ENCODE measurements at places on chromosomes 4 and X.

DNA sequence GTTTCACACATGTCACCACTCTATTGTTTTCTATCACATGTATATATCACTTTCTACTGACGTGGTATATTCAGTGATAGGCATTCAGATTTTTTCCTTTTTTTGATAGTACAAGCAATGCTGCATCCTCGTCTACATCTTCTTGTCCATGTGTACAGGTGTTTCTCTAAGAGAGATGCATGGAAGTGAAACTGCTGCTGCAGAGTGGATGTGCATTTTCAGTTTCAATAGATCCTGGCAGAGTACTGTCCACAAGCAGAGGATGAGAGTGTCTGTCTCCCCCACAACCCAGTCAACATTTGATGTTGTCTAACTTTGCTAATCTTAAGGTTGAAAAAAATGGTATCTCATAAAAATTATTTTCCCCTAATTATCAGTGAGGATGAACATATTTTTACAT lies 194.0 kb upstream of the CASK start:
- DNase-seq, result no peak

DNA sequence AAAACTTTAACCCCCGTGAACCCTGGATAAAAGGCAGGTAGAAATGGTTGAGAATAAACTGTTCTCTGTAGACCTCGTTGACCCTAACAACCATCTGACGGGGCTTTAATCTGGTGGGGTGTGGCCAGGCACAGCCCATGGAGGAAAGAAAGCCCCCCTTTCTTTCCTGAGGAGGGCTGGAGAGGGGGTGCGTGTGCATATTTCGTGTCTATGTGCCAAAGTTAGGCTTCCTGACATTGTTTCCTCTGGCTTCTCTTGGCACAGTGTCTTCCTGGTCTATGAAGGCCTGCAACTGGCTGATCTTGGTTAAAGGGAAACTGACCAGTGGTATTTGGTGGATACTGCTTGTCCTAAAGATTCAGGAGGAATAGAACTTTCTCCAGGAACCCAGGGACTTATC lies 97.1 kb downstream of the MGST2 start:
- DNase-seq, result no peak

- peak; percentile 43 for DNase-seq
Observed at GRCh38 chr4:41334182-41334581, 77.5 kb downstream of the UCHL1 start.

GRCh38 chr4:40843696-40844095 lies 93.9 kb downstream of the NSUN7 start:
- DNase-seq, result no peak

DNA sequence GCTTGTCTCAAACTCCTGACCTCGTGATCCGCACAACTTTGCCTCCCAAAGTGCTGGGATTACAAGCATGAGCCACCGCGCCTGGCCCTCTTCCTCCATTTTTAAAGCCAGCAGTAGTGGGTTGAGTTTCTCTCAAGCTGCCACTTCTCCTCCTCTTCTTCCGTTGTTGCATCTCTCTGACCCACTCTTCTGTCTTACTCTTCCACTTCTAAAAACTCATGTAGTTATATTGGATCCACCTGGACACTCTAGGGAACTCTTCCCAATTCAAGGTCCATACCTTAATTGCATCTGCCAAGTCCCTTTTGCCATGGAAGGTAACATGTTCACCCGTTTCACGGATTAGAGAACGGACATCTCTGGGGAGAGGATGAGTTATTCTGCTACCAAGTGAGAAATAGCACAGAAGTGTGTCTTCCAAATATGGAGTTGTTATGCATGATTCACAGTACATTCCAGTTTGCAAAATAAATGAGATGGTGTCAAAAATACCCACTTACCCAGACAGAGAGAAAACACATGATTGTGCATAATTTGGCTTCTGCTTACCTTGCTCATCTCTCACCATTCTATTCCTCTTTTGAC lies 51.8 kb downstream of the GBA3 start:
- DNase-seq, result no peak

- no peak for DNase-seq
Observed at GRCh38 chrX:6456196-6456595, 78.7 kb downstream of the VCX3A start.

- no peak for DNase-seq
Observed at GRCh38 chrX:97358941-97359340, 475.2 kb downstream of the RPA4 start.

- DNase-seq, result no peak
Observed at GRCh38 chr4:141302924-141303323, 82.2 kb downstream of the ZNF330 start.

DNA sequence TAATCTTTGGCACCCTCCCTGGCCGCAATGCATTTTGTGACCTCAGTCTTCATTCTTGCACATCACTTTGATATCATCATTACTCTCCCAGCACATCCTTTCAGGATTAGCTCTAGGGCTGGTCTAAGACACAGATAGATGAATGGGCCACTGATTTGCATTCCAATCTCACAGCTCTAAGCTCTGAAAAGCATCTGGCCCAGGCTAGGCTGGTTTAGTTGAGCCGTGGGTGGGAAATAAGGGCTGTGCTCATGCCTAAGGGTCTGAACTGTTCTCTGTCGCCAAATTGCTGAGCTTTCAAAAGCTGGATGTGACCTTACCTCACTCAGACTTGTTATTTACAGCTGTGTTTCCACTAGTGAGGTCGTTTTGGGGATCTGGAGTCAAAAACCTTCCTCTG lies 30.0 kb upstream of the SLC9A7 start:
- DNase-seq, result no peak

DNA sequence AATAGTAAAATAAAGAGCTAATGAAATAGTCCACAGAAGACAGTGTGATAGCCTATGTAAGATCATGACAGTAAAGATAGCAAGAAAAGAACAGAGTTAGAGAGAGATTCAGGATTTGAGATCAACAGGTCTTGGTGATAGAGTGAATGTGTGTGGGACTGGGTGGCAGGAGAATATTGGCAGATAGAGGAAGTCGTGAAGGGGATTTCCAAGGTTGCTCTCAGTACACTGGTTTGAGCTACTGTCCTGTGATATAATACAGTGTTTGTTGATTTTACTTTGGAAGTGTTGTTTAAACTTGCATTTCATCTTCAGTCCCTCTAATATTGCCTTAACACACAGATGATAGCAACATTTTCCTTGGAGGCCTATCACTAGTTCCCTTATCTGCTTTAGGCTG lies 44.1 kb downstream of the DTHD1 start:
- DNase-seq, result no peak

- no peak for DNase-seq
Observed at GRCh38 chr4:163901319-163901718, 406.8 kb downstream of the TMA16 start.

DNA sequence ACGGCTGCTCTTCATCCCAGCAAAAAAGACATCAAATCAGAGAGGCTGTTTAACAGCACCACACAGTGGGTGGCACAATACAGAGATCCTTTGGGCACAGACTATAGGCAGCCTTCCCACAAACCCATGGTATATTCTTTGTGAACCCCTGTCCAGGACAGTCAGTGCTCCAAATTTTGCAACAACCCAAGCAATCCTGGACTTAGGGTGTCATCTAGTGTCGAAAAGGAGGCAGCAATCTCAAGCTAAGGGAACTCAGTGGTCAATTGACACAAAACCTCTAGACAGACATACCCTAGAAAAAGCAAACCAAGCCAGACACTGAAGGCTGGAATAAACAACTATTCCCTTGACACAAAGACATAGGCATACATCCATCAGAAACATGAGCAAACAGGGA lies 137.4 kb downstream of the BMP15 start:
- DNase-seq, result no peak

- DNase-seq, result peak; percentile 76
Observed at GRCh38 chr4:153748378-153748777, 11.4 kb downstream of the RNF175 start.

GRCh38 chr4:185283723-185284122 lies 74.3 kb downstream of the SNX25 start:
- DNase-seq, result no peak

DNA sequence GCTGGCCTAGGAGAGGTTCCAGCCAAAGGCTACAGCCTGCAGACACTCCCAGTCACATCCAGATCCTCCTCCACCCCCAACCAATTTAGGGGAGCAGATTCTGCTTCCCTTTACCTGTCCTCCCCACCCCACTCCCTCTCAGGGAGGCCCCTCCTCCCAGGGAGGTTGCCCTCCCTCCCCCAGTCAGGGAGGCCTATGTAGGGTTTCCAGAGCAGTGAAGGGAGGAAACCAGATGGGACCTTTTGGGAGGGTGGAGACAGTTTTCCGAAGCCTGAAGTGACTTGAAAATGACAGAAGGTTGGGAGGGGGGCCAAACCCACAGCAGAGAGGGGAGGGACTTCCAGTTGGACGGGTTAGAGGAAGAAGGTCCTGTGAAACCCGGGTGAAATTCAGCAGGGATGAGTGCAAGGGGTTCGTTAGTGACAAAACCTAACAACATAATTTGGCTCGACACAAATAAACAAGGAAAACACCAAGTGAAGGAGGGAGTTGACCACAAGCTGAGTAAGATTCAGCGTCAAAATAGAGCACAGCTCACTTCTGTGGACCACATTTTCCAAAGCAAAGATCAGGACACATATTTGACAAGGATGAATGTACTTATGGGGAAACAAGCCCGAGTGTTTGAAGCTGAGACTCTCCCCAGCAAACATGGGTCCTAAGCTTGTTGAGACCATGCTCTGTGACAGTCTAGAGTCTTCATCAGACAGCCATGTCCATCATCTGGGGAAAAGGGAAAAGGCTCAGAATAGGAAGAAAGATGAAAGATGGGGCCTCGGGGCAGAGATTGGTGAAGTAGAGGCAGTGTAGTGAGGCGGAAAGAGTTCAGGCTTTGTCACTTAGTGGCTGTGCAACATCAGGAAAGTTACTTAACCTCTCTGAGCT lies 46.4 kb downstream of the PRPS1 start:
- DNase-seq, result no peak

DNA sequence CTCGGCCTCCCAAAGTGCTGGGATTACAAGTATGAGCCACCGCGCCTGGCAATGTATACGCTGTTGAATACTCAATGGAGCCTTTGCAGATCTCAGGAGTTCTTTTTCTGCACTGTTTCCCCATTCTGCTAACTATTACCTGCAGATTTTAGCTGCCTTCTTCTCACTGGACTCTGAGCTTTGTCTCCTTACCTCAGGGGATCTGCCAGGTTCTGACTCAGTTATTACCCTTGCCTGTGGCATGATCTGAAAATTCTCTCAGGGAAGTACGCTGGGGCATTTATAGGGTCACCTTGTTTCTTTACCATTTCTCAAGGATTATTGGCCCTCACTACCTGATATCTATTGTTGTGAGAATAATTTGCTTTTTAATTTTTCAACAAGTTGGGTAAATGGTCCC lies 56.6 kb upstream of the MAGED1 start:
- DNase-seq, result no peak

- no peak for DNase-seq
Observed at GRCh38 chr4:10380735-10381134, 76.5 kb downstream of the ZNF518B start.

DNA sequence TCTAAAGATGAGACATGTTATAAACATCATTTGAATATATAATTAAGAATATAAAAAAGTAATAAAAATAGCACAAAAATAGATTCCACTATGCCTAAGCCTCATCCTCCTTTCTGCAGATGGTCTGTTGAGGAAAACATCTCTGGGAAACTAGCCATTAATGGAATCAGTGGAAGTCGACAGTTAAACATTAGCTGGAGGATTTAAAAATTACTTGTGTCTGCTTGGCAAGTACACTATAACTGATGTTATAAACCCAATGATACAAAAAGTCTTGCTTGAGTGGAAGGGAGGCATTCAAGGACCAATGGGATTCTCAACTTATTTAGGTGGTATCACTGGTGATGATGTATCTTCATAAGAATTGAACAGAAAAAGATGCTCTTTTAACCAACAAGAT lies 1598.3 kb downstream of the PCDH18 start:
- DNase-seq, result no peak
